ENCODE measurements at places on chromosomes 7 and 10.

GRCh38 chr7:37718585-37718984 lies 35.0 kb downstream of the GPR141 start:
- no peak for DNase-seq

- DNase-seq: no peak
Measured at GRCh38 chr10:68296843-68297663, 34.8 kb upstream of the HNRNPH3 start.

- DNase-seq: no peak
Measured at GRCh38 chr7:13312307-13312706, 624.9 kb downstream of the ARL4A start.

- no peak for DNase-seq
Measured at GRCh38 chr7:94243066-94243711, 151.5 kb upstream of the COL1A2 start.

DNA sequence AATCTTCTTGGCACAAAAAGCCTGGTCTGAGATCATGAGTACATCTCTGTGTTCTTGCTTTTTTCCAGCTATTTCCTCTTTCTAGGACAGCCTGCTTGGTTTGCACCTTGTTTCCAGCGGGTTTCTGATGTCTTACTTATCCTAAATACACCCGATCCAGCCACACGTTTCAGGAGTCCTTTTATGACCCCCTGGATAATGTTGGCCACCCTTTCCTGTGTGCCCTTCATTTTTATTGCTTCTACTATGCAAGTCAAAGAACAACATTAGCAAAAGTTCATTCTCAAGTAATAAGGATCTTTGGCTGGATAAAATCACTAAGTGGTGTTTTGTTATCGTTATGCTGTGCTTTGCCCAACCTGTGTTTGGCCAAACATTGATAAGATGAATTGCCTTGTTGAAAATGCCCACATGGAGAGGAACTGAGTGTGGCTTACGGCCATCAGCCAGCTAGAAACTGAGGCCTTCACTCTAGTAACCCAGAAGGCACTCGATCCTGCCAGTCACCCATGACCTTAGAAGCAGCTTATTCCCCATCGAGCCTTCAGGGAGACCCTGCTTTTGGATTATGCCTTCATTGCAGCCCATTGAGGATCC lies 28.7 kb upstream of the AKR1C1 start:
- no peak for DNase-seq

GRCh38 chr7:132226046-132226956 lies 350.0 kb downstream of the PLXNA4 start:
- DNase-seq: no peak

DNA sequence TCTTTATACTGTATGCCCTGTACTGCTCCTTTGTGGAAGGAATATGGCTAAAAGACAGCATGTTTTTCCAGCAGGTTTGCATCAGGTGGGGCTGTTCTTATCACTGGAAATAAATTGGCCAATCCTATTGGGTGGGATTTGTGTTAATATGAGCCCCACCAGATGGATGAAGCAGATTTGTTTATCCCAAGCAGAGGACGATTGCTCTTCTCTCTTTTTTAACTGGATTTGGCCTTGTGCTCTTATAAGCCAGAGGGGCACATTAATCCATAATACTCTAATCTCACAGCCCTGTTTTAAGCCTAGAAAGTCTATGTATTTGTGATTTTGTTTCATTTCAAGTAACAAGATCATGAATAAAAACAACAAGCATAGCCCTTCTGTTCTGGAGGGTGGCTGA lies 240.1 kb upstream of the ADARB2 start:
- DNase-seq: no peak

DNA sequence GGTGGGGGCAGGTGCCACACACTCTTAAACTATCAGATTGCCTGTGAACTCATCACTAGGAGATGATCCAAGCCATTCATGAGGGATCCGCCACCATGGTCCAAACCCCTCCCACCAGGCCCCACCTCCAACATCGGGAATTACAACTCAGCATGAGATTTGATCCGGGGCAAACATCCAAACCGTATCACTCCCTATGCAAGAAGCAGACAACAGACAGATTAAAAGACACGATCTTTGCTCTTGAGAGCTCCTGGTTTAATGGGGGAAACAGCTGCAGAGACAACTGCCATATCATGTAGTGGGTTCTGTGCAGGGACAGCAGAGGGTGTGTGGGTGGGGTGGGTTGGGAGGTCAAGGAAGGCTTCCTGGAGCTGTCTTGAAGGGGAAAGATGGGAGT lies 123.6 kb downstream of the EMX2 start:
- DNase-seq: no peak

- no peak for DNase-seq
Measured at GRCh38 chr7:121382473-121382872, 13.6 kb downstream of the FAM3C start.

GRCh38 chr7:73308665-73309214 lies at the start of gene NSUN5:
TSS of gene NSUN5 (minus strand) at chr7:73308826. CDS start at chr7:73308790, 36 bp downstream.
- DNase-seq: peak; percentile 78

DNA sequence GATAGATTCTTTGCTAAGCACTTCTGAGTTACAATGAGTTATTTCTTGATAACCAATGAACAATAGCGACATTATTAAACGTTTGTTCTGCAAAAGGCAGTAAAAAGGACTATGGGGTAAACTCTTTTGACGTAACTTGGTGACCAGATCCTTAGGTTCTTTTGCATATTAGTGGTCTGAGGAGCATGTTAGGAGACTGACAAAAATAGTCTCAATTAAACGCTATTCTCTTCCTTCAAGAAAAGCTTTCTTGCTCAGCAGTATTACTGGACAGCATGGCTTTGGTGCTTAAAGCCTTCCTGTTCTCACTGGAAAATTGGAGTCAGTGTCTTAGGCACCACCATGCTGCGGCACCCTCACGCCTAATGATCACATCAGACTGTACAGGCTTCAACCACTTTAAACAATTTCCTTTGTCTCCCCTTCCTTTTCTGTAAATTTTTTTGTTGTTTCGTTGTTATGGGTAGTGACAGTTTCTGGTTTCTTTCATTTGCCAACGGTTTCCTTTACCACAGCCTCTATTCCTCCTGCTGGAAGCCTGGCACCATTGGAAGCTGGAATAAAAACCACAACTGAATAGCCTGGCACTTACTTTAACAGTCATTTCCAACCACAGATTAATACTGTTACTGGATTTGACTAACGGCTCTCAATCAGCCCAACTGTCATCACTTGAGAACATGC lies 49.2 kb upstream of the FAM133B start:
- no peak for DNase-seq

DNA sequence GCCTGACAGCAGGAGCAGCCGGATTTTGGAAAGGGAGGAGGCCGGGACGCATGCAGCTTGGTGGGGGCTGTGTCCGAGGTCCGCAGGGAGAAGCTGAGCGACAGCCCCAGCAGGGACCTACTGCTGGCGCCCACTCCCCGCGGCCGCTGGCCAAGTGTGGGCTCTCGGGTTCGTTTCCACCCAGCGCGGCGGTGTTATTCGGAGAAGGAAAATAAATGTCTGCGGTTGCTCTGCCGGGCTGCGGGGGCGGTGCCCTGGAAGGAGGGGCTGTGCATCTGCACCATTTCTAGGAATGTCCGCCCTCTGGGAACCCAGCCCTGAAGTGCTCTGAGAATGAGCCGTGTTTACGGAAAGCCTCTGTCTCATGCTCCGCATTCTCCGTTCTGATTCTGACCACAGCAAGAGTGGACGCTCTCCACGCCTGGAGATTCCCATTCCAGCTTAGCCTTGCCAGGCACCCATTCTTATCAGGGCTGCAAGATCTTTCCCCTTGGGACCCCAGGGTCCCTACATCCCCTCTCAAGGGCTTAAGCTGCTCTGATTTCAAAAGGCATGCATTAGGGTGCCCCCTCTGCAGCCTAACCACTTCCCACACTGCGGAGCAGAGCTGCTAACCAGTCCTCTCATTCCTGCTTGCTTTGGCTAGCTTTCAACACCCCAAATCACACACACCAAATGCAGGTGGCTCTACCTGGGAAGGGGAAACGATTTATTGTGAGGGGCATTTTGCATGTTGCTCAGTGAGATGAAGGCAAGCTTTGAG lies 256.6 kb upstream of the GLI3 start:
- no peak for DNase-seq

- no peak for DNase-seq
Measured at GRCh38 chr7:64574540-64575099, 11.7 kb upstream of the ZNF680 start.

DNA sequence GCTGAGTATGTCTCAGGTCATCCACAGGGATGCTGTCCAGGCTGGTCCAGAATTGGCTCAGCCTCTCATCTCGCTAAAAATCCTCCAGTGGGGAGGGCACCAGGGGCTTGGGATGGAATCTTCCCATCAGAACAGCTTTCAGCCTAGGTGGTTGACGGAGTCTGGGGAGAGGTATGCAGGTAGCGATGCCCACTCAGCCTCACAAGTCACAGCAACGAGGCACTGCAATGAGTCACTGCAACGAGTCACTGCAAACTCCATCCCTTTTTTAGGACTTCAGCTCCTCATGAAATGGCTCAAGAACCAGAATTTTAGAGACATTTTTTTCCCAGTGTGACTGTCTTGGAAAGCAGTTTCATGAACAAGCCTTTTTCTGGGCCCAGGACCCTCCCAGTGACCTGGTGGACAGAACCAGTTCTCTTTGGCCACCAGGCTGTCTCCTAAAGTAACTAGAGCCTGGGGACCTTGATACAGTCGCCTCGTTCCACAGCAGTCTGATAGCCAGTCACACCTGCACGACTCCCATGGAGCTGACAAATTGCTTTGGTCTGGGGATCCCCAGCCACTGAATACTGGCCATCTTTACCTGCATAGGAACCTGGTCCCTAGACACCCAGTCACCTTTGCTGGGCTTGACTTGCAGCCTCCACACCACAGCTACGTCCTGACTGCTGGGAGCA lies 41.3 kb upstream of the PPP2R2D start:
- no peak for DNase-seq

- DNase-seq: peak; percentile 79
Measured at GRCh38 chr7:105664816-105665525, 83.7 kb upstream of the EFCAB10 start.

- DNase-seq: no peak
Measured at GRCh38 chr7:42432644-42433043, 195.6 kb upstream of the GLI3 start.

DNA sequence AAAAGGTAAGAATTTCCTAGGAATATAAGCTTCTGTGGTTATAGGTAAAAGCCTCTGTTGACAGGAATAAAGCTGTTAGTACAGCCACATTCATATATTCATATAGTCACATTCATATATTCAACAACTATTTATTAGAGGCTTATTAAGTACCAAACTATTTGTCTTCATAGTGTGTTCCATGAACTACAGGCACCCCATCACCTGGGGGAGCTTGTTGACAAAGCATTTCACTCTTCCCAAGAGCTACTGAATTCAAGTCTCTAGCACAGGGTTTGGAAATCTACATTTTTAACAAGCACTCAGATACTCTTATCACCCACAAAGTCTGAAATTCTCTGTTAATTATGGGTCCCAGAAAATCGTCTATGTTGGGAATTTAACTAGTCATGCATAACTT lies 110.6 kb downstream of the RNLS start:
- DNase-seq: no peak

DNA sequence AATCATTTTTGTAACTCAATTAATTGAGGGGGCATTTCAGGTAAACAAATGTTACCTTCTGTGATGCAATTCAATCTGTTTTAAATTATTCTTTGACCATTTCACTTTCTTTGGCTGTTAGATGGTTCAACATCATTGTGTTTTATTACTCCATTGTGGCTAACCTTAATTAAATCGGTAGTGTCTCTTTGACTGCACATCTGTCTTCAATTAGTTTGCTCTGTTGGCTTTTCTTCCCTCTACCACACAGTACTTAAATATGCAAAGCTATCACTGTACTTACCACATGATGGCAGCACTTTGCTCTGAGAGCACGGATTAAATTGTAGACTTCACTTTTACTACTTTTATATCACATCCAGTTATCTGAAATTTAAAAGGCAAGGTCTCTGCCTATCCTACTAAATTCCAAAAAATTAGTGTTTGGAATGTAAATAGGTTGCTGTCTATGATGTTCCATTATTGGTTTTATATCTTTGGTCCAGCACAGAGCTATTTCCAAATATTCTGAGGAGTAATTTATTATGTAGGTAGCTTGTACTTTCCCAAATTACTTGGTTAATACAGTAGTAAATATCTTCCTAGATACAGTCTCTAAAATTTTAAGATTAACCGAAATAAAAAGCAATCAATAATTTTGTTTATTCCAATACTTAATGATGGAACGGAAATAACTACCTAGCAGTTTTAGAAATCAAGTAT lies 352.0 kb downstream of the PCLO start:
- DNase-seq: peak; percentile 32

DNA sequence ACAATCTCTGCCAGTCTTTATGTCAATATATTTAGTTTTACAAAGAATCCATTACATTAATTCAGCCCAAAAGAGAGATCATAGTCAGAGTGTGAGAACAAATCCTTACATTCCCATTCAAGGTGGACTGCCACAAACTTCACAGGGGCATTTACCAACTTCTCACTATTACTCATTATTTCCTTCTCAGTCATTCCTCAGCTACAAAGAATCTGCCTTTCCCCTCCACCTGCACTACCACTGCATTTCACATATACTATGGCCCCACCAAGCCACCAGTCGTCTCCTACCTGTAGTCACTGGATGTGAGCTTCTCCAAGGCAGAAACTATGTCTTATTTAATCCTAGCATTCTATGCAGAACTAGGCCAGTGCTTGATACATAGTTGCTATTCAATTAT lies 94.3 kb downstream of the USP6NL start:
- DNase-seq: no peak

DNA sequence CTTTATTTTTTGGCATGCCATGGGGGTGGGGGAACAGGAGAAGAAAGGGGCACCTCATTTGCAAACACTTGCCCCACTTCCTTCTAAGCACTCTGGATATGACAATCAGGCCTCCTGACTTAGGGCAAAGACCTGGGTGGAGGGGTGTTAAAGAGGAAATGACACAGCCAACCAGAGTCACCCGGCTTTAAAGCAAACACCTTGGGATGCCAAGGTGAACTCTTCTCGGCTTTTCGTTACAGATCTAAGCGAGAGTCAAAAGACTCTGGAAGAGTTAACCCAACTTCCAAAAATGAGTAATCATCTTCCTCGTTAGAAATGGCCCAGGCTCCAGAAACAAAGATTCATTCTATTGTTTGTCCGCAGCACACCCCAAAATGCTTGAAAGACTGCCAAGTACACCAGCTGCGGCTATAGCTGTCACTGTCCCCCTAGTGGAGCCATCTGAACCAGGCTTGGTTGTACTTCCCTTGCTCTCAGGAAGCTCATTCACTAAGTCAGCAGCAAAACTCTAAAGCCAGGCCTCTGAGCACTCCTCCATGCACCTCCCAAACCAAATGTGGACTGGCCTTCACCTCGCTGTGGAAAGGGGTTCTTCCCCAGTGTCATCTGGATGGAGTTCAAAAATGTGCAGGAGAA lies 24.8 kb downstream of the FAM53B start:
- DNase-seq: no peak

- DNase-seq: no peak
Measured at GRCh38 chr10:115222039-115222438, 128.9 kb downstream of the ATRNL1 start.

GRCh38 chr7:121084748-121085336 lies 96.3 kb downstream of the CPED1 start:
- DNase-seq: no peak
